Right ventricle myocardium superior (tissue), 1 donor: ENCODE measurements at places on chromosomes 4 and X. TPM values are rescaled to one million over a fixed set of nuclear protein-coding genes. Genes with fewer than 3 reads are reported as not detected.

DNA sequence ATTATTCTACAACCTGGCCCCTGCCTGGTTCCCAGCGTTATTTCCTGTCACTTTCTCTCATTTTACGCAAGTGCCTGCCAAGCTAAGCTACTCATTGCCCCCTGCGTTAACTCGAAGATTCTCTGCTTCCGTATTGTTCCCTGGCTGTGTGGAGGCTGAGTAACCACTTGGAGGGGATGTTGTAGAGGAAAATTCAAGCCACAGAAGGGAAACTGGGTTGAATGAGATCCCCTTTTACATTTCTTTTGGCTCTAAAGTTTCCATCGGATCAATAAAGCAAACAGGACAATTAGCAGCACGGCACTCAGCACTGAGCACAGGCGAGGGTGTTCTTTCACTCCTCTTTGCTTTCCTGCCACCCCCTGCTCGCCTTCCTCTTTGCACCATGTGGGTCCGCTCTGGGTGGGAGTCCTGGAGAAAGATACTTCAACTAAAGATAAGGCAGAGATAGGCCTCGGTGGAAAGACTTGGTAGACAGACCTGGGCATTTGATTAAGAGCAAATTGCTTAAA lies 4.2 kb upstream of the TMSB4X start:
- no peak for DNase-seq

DDX53 gene
- total RNA-seq, result not detected

ERCC6L gene
- 0.08 TPM for total RNA-seq

DNA sequence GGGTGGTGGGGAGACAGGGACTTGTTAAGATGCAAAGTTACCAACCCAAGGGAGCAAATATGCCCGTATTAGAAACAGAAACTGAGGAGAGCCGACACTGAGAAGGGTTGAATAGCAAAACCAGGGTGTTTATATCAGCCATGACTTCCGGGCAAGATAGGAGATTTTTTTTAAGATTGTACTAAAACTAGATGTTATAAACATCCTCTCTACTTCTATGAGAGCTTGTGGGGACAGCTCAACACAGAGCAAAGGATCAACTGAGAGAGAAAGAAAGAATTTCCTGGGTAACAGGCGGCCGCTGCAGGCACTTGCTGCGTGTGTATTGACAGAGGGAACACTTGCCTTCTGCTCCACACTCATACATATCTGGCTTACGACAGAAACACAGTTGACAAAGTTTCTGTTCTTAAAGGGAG lies 49.1 kb upstream of the FBXW7 start:
- DNase-seq, result no peak

- DNase-seq, result no peak
Measured at GRCh38 chr4:123517176-123517575, 120.6 kb downstream of the SPRY1 start.
